ENCODE measurements at places on chromosomes 11 and 22.

DNA sequence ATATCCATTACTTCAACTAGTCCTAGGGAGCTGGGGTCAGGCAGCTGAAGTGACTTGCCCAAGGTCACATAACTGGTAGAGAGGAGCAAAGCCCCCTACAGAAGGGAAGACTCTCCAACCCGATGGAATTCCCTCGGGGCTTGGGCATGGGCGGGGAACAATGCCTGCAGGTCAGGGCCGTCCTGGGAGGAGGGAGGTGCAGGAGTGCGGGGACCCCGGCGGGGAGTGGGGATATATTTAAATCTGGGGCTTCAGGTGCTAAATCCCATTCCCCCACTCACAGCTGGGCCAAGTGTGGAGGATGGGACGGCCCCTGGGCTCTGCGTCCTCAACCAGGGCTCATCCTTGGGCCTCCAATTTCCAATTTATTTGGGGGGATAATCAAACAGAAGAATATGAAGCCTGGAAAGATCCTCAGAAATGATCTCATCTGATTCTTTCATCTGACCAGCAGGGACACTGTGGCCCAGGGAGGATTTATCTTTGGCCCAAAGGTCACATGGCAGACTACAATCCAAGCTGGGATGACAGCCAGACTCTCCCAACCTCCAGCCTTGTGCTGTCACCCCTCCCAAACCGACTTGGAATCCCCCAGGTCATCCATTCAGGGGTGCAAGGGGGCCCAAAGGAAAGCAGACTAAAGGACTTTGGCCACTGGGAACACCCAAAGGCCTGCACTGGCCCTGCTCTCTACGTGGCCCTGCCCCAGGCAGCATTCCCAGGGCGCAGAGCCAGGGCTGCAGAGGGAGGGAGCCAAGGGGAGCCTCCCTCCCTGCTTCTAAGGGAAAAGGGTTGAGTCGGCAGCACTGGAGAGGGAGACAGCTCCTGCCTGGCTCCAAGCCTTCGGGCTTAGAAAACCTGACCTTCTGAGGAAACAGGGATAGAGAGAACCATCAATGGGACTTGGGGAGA is 8.7 kb upstream of the C1QTNF6 start:
- DNase-seq = no peak

DNA sequence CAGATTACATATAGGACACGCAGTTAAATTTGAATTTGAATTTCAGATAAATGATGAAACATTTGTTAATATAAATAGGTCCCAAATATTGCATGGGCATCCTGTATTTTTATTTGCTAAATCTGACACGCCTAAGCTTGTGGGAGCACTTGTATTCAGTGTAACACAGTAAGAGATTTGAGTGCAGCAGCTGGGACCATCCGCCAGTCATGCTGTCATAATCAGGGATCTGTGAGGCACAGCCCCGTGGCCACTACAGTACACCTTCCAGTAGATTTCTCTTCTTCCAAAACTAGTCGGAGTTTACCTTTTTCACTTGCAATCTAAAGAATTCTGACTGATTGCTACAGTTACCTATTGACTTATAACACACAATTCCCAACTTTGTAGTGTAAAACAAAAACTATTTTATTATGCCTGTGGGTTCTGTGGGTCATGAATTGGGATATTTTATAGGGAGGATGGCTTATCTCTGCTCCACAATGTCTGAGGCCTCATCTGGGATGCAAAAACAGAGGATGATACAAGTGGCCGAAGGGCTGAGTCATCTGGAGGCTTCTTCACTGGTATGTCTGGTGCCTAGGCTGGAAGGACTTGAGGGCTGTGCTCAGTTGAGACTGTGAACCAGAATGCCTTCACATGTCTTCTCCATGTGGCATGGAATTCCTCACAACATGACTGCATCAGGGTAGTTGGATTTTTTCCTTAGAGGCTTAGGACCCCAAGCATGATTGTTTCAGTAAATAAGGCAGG is 74.1 kb downstream of the PRSS23 start:
- DNase-seq = no peak

- DNase-seq = no peak
Observed at GRCh38 chr11:7605186-7605943, 67.9 kb downstream of the CYB5R2 start.

DNA sequence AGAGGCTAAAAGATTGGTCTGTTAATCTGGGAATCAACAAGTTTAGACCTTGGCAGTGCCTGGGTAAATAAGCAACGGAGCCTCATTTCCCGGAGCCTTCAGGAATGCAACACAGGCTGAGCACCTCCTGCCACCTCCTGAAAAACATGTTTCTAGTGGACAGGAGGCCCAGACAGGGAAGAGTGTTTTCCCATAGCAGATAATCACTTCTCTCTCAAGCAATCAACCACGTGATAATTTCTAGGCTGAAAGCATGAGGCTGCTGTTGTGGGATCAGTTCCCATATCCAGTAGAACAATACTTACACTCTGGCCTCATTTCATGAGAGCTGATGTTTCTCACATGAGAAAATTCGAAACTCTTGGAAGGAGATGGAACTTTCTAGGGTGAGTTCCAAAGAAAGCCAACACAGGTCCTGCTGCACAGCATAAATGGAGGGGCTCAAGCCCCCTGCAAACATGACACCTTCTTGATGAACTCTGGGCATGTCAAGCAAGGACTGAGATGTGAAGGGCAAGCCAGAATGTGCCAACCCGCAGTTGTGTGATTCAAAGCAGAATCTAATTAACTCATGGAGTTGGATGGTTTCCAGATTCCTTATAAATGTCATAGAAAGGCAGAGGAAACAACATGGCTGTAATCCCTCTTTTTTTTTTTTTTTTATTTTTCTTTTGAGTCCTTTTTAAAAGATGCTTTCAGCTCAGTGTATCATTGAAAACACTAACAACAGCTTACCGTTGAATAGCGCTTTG is 228.5 kb upstream of the SESN3 start:
- no peak for DNase-seq

- no peak for DNase-seq
Observed at GRCh38 chr11:4610258-4610935, 2.4 kb upstream of the TRIM68 start.

GRCh38 chr11:105078283-105078682 is 33.1 kb upstream of the CARD16 start:
- no peak for DNase-seq

GRCh38 chr22:43088984-43089717 is at the start of gene TTLL1:
TTLL1 (minus strand) TSS chr22:43089391; CDS start chr22:43075586, 13,805 bp downstream.
- peak; percentile 85 for DNase-seq

GRCh38 chr11:47499161-47499560 is 50.2 kb upstream of the RAPSN start:
- DNase-seq = no peak

- DNase-seq = no peak
Observed at GRCh38 chr22:44404341-44405020, 91.7 kb upstream of the SHISAL1 start.

DNA sequence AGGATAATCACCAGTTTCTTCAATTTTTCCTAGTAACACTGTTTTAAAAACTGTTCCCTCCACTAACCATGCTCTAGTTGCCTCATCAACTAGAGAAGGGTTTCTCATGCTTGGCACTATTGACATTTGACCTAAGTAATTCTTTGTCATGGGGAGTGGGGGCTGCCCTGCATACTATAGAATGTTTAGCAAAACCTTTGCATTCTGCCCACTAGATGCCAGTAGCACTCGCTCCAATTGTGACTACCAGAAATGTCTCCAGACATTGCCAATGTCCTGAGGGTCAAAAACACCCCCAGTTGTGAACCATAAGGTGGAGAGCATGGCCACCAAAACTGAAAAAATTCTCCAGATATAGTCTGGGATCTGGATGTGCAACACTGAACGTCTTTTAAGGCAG is 27.6 kb upstream of the BMAL1 start:
- no peak for DNase-seq

DNA sequence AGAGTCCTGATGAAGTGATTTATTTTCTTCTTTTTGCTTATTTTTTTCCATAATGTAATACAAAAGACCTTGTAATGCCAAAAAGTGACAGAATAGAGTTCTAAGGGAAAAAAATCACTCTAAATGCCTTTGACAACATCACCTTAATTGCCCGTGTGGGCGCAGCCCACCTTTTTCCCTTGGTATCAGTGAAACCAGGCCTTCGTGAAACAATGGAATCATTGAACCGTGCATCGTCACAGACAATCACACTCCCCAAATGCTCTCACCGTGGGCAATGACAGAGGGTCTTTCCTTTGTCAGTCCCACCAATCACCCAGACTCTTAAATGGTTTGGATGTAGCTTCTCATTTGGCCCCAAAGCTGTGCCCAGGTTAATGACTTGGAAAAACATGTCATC is 9.6 kb upstream of the SLC6A5 start:
- DNase-seq = no peak

DNA sequence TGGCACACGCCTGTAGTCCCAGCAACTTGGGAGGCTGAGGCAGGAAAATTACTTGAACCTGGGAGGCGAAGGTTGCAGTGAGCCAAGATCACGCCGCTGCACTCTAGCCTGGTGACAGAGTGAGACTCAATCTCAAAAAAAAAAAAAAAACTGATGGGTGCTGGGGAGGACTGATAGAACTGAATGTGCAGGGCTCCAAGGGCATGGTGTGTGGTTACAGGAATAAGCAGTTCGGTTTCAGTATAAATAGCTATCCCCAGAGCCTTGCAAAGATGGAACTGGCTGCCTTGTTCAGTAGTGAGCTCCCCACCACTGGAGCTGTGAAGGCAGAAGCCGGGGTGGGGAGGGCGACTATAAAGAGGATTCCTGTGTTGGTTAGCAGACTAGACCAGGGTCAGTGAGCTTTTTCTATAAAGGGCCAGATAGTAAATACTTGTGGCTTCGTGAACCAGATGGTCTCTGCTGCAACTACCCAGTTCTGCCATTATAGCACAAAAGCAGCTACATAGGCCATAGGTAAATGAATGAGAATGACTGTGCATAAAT is 5.9 kb downstream of the TOM1 start:
- no peak for DNase-seq

DNA sequence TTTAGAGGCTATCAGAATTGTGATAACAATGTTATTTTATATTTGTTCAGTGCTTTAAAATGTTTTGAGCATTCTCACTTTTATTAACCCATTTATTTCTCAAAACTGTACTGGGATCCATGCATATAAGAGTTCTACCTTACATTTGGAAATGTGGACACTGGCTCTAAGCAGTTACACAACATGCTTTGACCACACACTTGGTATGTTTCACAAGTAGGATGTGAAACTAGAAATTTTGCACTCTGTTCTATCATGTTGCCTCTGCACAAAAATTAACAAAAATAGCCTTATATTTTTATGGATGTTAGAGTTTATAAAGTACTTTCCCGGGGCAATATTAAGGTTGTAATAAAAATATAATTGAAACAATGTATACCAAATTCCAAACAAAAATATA is 126.9 kb upstream of the CHORDC1 start:
- no peak for DNase-seq

GRCh38 chr11:115541518-115541917 is 37.3 kb upstream of the CADM1 start:
- no peak for DNase-seq

DNA sequence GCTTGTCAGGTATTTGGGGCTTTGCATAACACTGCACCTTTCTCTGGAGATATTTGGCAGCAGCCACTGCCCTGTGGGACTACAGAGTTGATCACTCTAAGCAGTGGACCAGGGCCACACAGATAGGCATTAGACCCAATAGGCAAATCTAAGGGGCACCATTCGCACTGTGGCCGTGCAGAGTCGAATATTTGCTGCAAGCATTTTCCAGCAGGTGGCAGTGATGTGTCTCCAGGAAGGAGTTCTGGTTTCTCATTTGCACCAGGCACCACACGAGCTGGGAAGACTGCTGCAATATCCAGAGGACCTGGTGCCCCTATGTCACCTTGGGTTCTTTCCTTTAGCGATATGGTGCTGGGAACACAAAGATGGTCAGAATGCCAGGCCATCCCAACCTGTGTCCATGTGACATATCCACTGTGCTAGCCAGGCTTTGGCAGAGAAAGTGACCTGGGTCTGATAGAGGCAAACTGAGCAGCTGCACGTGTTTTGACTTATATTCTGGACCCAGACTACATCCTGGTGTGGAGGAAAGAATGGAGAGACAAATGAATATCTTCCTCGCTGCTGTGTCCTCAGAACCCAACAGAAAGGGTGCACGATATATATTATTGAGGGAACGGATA is 318.7 kb downstream of the BUD13 start:
- peak; percentile 1 for DNase-seq

DNA sequence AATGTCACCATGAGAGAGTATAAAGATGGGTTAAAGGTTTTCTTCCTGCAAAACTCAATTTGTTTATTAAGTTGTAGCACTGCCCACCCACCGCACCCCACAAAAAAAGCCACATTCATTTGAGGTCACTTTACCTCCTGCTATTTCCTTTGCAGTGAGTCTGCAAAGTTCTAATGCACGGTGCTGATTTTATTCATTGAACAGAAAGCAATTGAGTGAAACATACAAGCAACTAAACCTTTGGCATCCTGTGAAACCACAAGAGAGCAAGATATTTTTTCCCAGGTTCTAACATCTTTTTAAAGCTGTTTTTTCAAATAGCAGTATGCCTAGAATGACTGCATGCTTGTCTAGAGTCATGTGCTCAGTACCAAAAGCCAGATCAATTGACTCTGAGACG is 39.0 kb downstream of the RRAS2 start:
- peak; percentile 9 for DNase-seq

DNA sequence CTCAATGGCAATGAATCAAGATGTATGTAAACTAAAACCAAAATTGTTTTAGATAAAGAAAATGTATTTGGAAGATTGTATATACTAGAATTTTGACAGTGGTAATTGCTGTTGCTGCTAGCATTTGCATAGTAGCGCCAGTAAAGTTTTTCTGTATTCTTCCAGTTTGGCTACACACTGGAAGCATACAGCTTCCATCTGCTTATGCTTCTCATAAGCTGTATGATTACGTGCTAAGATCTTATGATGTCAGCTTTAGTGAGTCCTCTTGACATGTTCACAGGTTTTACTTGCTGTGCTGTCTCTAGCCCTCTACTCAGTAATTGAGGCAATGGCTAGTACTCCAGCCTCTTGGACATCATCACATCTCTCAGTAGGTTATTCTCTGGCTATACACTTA is 256.3 kb downstream of the DDX10 start:
- DNase-seq = no peak

- peak; percentile 2 for DNase-seq
Observed at GRCh38 chr11:82003671-82004515, 729.8 kb downstream of the FAM181B start.

- DNase-seq = no peak
Observed at GRCh38 chr11:107856180-107856980, 2.2 kb downstream of the SLC35F2 start.

GRCh38 chr11:119903389-119903788 is 174.4 kb upstream of the NECTIN1 start:
- no peak for DNase-seq

- no peak for DNase-seq
Observed at GRCh38 chr11:128893578-128894285, 2.6 kb downstream of the KCNJ5 start.

DNA sequence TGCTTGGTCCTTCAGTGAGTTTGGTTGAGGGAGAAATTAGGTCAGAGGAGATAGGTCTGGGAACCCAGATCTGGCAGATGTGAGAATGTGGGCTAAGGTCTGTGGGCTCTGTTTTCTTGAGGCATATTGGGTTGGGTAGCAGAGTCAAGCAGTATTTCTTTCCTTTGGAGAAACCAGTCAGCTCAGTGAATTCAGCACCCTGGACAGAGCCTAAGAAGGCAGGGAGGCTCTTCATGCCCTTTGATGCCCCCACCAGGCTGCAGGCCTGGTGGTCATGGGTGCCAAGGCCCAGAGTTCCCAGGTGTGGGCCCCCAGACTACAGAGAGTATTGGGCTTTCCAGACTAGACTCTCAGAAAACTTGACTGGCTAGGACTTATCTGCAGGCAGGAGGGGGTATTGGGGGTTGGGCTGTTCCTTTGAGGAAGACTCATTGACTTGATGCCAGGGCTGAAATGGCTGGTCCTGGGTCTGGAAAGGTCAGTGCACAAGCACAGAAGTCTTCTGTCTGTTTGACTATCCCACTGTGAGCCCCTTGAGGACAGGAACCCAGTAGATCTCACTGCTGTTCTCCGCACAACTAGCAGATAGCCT is 45.3 kb upstream of the NECTIN1 start:
- no peak for DNase-seq
